CD4-positive, alpha-beta T cell treated with Interleukin-17A for 4 hours (primary cell): ENCODE measurements at places on chromosomes 13 and 19.

DNA sequence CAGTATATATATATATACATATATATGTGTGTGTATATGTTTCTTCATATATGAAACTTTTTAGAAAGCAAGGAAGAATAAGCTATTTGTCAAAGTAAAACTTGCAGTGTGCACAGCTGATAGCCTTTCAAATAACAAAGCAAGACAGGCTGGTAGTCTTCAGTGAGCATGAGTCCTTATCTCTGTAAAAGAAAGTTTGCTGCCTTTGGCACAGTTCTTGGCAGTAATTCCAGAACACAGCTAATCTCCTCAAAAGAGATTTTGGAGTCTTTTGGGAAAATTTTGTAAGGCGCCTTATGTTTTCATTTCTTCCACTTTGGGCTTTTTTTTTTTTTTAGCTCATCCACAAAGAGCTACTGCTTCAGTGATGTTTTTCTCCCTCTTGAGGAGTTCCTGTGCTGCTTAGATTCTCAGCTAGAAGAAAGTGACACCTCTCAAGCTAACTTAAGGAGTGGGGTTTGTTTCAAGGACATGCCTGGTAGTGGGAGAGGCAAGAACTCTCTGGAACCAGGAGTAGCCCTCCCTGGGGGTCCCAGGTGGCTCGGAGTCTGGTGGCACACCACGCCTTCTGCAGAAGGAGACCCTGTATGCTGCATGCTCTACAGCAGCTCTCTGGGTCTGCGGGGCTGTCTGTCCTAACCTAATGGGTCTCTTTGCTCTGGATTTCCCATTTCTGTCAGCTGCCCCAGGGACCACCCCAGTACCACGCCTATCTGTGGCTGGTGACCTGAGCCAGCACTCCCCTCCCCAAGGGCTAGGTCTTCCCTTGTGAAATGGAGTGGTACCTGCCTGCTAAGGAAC, 58.8 kb downstream of the TNFRSF19 start:
- DNase-seq = no peak

GRCh38 chr13:96982672-96983071, 11.6 kb downstream of the OXGR1 start:
- no peak for DNase-seq

DNA sequence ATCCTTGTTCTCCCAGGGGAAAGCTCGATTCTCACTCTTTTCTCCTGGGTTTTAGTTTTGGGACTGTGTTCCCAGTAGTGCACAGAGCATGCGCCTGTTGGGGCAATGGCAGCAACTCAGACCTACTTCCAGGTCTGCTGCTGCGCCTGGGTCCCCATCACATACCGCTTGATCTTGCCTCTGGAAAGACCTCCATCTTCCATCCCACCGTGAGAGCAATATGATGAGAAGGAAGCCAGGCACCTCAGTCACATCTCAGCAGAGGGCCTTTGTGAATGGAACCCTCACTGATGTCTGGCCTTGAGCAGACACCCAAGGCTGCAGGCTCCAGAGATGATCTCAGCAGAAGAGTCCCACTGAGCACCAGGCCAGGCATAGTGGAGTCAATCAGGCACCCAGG, 176.8 kb upstream of the ZNF507 start:
- DNase-seq = no peak

DNA sequence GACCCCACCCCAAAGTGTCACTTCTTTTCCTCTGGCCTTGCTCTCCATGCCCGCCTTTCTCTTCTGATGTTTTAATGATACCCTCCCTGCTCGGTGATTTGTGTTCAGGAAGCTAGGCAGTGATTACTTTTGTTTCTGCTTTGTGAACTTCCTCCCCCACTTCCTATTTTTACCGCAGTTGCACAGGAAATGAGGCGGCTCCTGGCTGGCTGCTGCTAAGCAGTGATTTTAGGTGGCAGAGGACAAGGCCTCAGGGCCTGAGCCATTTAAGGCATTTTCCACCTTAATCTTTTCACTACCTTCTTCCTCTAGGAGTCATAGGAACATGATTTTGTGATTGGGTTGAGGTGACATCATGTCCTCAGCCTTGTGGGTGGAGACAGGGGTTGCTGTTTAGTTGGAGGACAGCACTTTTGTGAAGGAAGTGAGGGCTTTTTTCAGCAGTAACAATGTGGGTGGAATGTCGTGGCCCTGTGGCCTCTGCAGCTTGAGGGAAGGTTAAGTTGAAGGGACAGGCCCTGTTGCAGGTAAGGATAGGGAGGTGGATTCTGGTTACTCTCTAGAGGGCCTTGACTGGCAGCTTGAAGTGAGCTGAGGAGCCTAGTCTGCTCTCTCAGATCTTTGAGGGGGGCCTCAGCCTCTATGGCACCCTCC, 15.7 kb downstream of the GARRE1 start:
- peak; percentile 80 for DNase-seq

GRCh38 chr19:18955042-18955441, 14.0 kb upstream of the HOMER3 start:
- no peak for DNase-seq

DNA sequence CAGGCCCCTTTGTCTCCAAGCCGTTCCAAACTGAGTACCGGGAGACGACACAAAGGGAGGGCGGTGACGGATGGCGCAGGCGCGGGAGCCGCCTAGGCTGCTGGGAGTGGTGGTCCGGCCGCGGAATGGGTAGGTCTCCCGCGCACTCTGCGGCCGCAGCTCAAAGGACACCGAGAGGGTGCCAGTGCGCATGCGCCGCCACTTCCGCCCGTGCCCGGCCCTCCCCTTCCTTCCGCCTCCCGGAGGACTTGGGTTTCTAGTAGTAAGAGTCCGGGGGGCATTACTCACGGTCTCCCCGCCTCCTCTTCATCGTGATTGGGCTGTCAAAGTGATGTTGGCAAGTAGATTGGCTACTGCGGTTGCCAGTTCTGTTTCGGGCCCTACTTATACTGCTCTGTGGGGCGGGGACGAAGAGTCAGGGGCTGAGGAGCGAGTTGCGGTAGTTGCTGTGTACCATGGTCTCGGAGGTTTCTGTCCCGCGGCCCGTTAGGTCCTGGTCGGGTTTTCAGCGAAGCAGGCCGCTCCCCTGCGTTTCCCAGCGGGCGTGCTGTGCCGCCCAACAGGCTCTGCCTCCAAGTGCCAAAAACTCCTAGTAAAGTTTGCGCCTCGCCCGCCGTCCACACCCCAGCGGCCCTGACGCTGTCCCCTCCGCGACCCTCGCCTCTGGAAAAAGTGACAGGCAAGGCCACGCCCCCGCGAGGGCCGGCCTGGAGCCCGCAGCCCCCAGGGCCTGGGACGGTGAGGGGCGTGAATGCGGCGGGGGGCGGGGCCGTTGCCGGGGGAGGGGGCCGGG, 455 bp upstream of the ING1 start:
- peak; percentile 99 for DNase-seq

DNA sequence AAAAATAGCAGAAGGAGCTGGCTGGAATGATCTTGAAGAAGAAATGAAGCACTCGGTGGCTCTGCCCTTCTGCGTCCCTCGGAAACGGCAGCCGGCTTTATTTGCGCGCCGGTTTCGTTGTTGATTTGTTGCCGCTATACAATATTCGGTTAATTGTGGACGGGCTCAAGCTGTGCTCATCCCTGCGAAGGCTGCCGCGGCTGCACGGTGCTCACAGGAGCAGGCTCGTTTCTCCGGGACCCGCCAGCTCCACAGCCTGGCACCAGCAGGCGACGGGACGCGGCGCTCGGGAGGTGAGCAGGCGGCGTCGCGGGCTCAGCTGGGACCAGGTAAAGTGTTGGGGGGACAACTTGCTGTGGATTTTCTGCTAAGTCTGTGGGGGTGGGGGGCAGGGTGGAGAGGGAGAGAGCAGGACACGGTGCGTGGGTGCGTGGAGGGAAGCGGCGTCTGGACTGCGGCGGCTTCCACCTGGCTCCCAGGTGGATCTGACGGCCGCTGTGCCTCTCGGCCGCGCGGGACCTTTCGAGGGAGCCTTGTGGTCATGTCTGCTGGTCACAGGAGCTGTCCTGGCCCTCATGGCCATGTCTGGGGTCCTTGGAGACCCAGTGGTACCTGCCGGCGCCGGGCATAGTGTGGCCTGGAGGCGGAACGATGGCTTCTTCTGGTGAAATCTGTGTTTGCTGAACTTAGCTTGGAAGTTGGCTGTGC, 90.9 kb downstream of the TEX29 start:
- no peak for DNase-seq

DNA sequence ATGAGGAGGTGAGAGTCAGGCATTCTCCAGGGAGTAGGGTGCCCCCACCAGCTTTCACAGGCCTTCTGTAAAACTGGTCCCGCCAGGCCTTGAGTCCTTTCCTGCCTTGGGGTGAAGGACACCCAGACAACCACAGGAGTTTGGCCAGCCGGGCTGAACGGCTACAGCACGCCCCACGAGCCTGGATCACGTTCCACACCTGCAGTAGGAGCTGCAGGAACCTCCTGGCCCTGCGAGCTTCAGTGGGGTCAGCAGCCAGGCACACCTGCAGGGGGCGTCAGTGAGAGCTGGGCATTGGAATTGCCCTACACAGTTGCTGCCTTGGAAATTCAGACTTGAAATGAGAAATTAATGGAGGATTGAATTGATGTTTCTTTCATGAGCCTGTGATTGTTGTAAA, 45.7 kb downstream of the COL4A2 start:
- DNase-seq = no peak

DNA sequence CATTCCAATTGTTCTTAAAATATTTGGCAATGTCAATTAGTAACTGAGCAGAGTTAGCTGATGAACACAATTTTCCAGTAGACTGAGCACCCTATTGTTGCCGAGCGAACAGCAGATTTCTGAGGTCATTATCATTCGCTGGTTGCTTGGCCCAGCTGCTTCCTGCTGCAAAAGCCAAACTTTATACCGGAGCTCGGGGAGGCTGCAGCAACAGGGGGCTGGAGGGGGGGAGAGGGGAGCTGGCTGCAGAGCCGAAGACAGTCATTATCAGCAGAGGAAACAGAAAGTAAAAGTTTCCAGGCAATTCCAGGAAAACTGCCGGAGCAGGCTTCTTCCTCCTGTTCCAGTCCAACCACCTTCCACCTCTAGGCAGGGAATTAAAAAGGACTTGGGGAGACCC, 77.9 kb downstream of the ZNF536 start:
- DNase-seq = no peak

DNA sequence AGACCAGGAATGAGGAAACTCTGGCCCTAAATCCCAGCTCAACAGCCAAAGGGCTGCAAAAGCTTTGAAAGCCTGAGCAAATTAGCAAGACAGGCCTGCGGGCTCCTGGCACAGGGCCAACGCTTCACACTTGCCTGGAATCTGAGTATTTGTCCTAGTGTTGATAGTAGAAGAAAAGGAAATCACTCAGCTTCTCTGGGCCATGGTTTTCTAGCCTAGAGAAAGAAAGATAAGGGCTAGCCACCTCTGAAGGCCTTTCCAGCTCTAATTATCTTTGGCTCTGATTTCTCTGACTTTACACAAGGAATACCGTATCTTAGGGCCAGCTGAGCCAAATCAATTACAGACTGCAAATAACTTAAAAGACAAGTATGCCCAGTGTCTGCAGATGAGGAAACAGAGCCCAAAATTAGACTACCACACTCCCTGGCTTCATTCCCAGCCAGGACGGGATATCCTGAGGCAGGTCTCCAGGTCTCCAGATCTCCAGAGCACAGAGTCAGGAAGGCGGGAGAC, 69.6 kb downstream of the STK24 start:
- peak; percentile 33 for DNase-seq

DNA sequence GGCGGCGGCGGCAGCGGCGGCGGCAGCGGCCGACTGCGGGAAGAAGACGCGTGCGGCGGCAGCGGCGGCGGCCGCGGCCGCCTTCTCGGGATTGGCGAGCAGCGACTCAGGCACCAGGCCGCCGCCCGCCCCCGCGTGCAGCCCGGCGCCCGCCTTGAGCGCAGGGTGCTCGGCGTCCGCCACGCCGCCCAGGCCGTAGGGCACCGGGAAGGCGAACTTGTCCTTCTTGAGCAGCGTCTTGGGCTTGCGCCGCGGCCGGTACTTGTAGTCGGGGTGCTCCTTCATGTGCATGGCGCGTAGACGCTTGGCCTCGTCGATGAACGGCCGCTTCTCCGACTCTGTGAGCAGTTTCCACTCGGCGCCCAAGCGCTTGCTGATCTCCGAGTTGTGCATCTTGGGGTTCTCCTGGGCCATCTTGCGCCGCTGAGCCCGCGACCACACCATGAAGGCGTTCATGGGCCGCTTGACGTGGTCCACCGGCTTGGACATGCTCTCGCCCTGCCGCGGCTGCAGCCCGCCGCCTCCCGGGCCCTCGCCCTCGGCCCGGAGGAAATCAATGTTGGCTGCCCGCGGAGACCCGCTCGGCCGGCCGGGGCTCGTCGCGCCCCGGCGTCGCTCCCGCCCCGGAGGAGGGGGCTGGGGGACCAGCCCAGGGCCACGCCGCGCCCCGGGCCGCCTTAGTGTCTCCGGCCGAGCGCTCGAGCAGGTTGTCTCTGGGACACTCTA, 621 bp downstream of the SOX21 start:
- no peak for DNase-seq

- DNase-seq = no peak
These were observed 748 bp downstream of the RAB4B start for GRCh38 chr19:40778706-40779284.

GRCh38 chr19:18109733-18110608, 12.4 kb downstream of the MAST3 start:
- DNase-seq = peak; percentile 73

DNA sequence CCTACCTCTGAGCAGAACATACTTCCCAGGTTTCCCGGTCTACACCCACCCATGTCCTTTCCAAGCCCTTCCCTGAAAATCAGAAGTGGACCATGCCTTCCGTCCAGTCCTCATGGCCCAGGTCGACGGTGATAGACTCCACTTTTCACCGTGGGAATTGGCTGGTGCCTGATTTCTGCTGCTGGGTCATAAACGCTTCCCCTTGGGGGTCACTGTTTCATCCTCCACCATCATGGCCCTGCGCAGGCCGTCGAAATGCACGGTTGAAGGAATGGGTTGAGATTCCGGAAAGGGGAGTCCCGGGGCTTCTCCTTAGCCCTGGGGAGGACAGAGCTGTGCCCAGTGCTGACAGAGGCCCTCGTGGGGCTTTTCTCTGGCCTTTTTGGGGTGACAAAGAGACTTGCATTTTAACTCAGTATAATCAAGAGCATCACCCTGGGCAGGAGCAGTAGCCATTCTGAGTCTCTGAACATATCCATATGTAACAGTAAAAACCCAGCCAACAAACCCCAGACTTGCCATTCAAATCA, 75.5 kb downstream of the SOX1 start:
- DNase-seq = no peak

GRCh38 chr13:50911081-50911631, 1.6 kb downstream of the RNASEH2B start:
- DNase-seq = no peak

- no peak for DNase-seq
These were observed 21.5 kb upstream of the QTRT1 start for GRCh38 chr19:10679743-10680142.
